ENCODE measurements at places on chromosomes 16 and 17.

GRCh38 chr17:54770836-54771235 lies 129.8 kb upstream of the TOM1L1 start:
- DNase-seq: no peak

DNA sequence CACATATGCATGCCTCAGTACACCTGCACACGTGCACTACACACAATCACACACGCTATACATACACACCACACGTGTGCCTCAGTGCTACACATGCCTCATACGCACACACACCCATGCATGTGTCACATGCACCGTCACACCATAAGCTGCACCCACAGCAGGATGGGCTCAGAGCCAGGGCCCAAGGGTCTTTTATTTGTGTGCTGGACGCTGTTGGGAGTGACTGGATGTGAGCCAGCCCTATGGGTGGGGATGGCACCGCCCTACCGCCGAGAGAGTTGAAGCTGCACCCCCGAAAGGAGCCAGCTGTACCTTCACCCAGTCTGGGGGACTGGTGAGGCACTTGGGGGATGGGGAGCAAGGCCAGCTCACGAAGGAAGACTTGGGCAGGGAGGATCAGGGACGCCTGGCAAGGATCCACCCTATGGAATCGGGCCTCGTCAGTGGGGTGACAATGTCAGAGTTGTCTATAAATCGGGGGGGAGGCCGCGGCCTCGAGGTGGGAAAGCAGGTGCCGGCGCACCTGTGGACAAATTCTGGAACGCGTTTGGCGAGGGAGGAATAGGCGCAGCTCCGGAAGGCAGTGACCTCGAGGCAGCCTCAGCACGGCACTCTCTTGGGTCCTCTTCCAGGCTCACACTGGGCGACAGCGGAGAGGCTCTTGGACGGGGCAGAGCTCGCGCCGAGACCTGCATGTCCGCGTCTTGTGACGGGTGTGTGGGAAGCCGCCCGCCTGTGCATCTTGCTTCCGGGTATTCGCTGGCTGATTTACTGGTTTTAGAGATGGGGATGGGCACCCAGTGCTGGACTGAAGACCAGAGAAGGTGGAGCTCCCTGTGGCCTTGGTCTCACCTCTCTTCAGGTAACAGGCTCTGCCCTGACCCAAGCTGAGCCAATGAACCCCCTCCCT lies 7.3 kb downstream of the RGS11 start:
- no peak for DNase-seq

- no peak for DNase-seq
Observed at GRCh38 chr16:89723279-89724250, 2.2 kb downstream of the ZNF276 start.

DNA sequence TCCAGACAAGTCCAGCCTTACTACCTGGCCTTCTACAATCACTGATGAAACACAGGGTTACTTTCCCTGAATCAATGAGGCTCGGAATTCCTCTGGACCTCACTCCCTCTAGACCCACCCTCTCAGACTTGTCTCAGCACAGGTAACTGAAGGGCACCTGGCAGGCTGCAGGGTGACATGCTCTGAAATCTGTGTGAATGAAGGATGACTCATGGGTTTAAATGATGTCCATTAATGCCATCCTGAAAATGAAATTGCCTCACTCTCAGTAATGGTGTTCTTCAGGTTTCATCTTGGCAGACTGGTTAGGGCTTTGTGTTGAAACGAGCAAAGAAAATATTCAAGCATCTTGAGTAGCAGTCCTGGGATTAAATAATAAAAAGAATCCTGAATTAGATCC lies 134.4 kb downstream of the MAF start:
- no peak for DNase-seq
